Germinal center (tissue), 1 donor: ENCODE measurements at places on chromosomes 7 and 10.
A peak's percentile ranks its signal among the peaks of the same experiment; 100 is the strongest.

DNA sequence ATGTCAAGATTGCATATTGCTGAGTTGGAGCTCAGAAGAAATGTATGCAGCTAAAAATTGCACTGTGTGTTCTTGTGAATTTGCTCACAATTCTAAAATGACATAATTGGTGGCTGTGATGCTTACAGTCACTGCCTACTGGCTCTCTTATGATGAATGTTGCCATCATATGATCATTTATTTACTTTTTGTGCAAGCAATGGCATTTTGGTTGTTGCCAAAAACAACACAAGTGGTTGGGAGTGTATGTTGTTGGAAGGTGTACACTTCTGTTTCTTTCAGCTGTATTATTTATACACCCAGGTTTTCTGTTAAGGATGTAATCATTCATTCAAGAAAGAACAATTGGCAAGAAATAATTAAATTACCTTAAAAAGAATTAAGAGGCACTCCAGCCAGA lies 28.9 kb downstream of the PON1 start:
- no peak for DNase-seq

DNA sequence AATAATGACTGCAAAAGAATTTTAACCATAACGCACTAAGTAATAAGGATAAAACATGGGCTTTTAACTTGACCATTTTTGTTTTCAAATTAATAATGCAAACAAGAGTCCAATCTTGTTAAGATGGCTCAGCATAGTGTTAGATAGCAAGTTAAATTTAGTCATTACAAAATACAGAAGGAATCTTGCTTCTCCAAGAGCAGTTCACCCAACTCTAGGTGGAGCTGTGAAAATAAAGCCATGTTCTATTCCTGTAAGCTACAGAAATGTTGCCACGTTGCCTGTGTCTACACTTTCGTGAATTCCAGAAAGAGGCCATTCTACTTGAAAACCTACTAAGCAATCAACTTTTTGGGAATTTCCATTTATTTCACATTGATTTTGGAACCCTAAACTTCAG lies 191.9 kb downstream of the SFMBT2 start:
- DNase-seq, result no peak

DNA sequence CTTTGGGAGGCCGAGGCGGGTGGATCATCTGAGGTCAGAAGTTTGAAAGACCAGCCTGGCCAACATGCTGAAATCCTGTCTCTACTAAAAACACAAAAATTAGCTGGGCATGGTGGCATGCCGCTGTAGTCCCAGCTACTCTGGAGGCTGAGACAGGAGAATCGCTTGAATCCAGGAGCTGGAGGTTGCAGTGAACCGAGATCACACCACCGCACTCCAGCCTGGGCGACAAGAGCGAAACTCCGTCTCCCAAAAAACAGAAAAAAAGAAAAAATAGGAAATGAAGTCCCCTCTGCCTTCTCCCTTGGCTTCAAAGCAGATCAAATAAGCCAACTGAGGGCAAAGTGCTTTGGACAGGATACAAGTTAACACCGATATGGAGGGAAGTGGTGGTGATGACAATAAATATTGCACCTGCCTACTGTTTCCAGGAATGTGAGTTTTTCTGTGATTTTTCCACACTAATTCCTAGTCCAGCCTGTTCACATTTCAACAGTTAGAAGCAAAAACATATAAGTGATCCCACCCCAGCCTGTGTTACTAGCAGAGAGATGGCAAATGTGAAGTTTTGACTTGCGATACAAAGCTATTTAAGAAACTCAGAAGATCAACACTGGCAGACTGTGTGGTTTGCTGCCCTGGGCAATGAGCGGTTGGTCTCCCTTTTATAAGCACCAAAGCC lies 291.2 kb upstream of the AOAH start:
- no peak for DNase-seq

DNA sequence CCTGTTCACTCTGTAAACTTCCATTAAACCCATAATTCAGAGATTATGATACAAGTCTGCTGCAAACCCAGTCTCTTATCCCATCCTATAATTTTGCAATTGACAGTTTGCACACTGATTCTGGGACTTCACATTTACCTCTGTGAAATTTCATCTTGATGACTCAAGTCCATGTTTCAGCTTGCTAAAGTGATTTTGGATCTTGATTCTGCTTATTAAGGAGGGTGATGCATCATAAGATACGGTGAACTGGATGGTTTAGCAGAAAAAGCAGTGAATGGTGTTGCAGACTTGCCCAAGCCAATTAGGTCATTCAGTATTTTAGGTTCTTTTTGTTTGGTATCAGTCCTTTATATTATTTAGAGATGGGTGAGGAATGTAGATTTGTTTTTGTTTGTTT lies 125.5 kb upstream of the PODXL start:
- no peak for DNase-seq

- no peak for DNase-seq
These were observed 22.5 kb upstream of the HPS1 start for GRCh38 chr10:98469001-98469931.

DNA sequence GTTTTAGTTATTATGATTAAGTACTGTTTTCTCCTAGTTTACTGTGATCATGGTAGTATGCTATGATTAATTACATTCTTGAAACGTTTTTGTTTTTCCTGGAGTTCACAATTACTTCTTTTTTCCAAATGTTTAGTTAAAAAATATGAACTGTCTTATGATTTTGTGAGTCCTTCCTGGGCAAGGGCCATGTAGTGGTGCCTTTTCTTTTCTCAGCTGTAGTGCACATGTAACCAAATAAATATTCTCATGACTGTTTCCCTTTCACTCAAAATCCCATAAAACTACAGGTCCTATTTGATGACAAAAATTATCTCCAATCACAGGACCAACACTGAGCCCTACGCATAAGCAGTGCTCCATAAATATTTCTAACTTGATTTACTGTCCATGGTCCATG lies 118.9 kb upstream of the EGR2 start:
- DNase-seq, result no peak

GRCh38 chr10:86957471-86958115 lies at the start of gene MMRN2:
Gene MMRN2, minus strand, starts transcription at chr10:86957615. Its CDS starts 74 bp downstream, at chr10:86957541.
- DNase-seq, result no peak

DNA sequence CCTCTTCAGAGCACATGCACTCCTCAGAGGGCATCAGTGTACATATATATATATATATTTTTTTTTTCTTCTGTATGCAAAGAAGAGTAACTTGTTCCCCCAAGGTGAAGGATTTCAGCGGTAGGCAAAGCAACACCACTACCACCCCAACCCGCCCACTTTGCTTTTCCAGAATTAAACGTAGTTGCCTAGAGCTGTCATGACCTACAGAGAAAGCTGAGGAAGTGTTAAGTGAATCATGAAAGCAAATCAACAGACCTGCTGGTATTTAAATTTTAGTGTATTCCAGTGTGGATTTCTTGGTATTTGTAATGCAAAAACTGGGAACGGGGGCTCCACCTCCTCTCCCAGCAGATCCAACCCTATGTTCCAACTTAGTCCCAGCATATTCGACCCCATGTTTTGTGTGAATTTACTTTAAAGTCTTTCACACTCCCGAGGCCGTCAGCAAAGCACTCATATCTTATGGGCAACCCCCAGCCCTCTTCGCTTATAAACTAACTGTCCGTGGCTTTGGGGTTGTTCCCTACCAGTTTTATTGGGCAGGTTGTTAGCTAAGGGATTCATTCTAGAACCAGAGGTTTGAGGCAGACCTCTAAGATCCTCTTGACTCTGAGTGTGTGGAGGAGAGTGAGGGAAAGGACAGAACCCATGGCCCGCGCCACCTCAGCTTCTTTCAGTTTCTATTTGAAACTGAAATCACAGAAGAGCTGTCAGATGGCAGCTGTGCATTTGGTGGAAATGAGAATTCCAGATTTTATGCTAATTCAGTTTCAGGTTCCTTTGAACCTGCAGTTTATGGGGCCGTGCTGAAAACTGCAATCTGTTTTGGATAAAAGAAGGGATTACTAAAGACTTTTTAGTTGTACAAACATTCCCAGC lies 450.2 kb upstream of the GALNT17 start:
- DNase-seq, result peak; percentile 18

GRCh38 chr7:87704590-87704989 lies 76.4 kb downstream of the RUNDC3B start:
- DNase-seq, result no peak

DNA sequence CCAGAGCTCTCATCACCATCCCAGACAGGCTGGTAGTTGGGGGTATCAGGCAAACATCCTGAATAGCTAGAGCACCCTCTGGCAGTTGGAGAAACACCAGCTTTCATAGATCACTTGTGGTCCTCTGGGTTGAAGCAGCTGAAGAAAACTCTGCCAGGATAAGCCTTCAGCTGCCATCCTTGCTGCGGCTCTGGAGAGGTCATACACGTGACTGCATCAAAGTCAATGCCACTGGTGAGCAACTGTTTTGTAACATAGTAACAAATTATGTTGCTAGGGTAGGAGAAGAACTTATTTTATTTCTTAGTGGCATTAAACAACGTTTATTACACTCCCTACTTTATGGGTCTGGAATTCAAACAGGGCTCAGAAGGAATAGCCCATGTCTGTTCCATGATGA lies 19.2 kb upstream of the PANK1 start:
- no peak for DNase-seq

GRCh38 chr7:115135146-115135545 lies 213.3 kb downstream of the MDFIC start:
- DNase-seq, result no peak

GRCh38 chr7:55571511-55572377 lies 558 bp downstream of the VOPP1 start:
- peak; percentile 66 for DNase-seq

DNA sequence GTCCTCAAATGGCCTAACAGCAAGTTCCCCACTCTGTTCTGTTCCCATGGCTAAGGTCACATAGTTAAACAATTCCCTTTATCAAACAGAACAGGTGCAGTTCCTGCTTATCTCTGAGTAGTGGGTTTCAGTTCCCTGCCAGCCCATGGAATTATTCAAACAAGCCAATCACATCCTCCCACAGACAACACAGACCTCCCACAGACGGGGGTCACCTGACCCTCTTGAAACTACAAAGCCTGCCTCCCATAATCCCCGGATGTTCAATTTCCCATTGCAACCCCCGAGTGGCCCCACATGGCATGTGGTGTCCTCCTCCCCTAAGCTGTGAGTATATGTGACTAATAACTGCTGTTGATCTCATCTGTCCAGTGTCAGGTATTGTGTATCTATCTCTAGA lies 64.1 kb downstream of the TMEM168 start:
- DNase-seq, result no peak

- no peak for DNase-seq
These were observed 19.2 kb upstream of the SEC61G start for GRCh38 chr7:54778166-54778565.

GRCh38 chr7:26188206-26188956 lies 12.2 kb downstream of the HNRNPA2B1 start:
- DNase-seq, result no peak

DNA sequence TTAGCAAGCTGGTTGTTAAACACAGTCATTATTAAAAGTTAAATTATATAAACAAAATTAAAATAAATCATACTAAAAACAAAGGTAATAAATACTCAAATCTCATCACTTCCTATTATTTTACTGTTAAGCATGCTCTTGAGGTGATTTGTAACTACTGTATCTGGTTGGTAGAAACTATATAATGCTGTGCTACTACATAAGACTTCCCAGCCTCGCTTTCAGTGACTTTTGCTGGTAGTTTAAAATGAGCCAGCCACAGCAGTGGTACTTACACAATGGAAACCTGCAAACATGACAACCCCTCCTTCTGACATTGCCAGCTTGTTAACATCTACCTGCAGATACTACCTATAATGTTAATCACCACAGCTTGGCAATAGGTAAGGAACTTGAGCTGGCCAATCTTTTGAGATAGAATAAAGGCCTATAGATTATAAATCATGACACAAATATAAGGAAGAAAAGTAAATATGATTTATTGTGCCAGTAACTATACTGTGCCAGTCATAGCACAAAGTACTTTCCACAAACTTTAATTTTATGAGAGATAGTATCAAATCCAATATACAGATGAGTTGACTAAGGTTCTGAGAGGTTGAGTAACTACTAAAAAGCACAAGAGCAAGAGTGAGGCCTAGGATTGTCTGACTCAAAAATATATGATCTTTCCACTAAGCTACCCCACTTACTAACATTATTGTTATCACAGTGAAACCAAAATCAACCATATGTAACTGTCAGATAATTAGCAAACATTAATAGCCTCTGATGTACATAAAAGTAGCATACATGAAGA lies 181.1 kb upstream of the ASAH2 start:
- no peak for DNase-seq

- DNase-seq, result no peak
These were observed 49.9 kb downstream of the C10orf67 start for GRCh38 chr10:23294638-23295247.

- no peak for DNase-seq
These were observed 139.2 kb downstream of the DYNC2I1 start for GRCh38 chr7:158995514-158995913.

GRCh38 chr10:126892226-126893175 lies 12.7 kb upstream of the DOCK1 start:
- DNase-seq, result no peak

- peak; percentile 30 for DNase-seq
These were observed 49.8 kb downstream of the PAXIP1 start for GRCh38 chr7:154953006-154953684.

- DNase-seq, result no peak
These were observed 52.9 kb downstream of the STK32C start for GRCh38 chr10:132254841-132255240.

GRCh38 chr7:7254908-7255307 lies 72.6 kb downstream of the C1GALT1 start:
- DNase-seq, result no peak

DNA sequence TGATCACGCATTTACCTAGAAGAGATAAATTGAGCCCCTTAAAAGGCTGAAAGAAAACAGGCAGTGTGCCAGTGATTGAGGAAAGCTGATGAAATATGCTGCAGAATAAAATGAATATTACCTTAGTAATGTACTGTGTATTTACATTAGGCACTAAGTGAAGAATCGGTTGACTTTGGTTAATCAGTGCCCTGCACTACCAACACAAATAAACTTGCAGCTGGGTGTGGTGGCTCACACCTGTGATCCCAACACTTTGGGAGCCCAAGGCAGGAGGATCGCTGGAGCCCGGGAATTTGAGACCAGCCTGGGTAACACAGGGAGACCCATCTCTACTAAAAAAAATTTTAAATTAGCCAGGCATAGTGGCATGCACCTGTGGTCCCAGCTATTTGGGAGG lies 148.3 kb upstream of the TCF7L2 start:
- no peak for DNase-seq
